ENCODE measurements at places on chromosomes 5 and 9.

DNA sequence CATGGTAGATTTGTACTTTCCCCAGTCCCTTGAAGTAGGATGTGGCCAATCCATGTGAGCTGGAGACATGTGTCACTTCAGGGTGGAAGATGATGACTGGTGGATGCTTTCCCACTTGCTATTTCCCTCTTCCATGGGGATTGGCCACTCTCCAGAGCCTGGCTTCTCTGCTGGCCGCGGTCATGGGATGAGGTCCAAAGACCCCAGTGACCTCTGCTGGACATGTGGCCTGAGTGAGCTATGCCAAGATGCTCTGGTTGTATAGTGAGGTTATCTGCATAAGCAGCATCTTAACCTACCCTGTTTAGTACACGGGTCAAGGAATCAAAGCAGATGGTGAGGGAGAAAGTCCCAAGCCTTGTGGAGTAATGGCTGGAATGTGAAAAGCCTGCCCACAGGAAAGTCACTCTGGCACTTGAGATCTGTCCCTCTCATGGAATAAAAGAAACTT, 47.1 kb downstream of the SH3PXD2B start:
- DNase-seq, result no peak

DNA sequence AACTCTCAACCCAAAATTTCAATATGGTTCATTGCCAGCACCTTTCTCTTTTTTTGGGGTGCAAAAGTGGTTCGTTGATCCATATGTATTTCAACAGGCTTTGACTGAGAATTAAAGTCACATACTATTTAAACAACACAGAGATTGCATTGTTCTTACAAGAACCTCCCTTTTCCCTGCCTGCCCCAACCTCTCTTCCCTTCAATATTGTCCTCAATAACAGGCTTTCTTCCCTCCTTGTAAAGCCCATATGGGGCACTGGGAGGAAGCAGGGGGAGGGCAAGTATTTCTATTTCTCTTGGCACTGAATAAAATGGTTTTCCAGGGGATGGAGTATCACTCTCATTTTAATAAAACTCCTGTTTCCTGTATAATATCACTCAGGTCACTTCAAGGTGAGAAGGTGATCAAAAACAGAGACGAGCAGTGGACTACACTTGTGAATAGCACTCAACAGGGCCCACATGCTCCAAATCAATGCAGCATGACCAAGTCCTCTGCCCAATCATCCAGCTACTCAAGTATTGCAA, 65.1 kb downstream of the EFNA5 start:
- no peak for DNase-seq

DNA sequence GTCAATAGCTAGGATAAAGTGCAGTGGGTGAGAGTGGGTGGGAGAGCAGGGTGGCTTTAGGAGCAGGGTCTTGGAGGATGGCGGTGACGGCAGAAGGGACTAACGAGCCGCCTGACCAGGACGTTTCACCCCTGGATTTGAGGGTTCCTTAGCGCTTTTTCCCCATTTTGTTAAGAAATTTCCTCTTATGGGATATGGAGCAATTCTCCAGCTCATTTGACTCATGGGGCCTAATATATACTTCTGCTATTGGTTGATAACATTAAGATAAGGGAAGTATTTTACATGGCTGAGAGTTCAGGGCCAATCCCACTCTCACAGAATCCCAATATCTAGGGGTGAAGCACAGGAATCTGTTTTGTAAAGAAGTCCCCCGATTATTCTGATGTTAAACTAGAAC, 17.6 kb downstream of the CD180 start:
- DNase-seq, result no peak

DNA sequence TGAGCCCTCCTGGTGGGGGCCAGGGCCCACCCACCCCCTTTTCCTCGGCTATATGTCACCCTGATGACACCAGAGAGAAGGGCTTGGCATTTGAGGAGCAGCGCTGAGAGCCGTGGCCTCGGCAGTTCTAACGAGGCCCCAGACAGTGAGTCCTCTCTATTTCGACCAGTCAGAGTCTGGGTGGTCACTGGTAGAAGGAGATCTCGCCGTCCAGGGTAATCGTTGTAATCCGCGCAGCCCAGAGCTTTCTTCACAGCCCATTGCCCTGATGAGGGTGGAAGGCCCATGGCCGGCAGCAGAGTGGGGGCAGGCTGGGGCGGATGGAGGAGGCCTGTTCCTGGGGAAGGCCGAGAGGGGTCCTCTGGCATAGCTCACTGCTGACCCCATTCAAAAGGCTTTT, 70.2 kb downstream of the PSMB7 start:
- DNase-seq, result no peak

DNA sequence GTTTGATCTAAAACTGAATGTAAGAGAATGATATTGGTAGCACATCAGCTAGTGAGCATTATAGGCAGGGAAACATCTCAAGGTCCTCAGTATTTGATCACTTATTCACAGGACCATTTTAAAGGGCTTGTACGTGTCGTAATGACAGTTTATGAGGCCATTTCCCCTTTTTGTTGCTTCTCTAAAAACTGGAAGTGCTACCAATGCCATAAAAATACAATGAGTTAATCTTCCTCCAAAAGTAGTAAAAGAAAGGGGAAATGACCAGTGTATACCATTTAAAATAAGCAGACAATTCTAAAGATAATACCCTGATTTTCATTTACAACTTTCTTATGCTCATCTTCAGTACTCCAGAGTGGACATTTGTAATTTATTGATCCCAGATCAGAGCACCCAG, 285.8 kb upstream of the PCSK5 start:
- no peak for DNase-seq

DNA sequence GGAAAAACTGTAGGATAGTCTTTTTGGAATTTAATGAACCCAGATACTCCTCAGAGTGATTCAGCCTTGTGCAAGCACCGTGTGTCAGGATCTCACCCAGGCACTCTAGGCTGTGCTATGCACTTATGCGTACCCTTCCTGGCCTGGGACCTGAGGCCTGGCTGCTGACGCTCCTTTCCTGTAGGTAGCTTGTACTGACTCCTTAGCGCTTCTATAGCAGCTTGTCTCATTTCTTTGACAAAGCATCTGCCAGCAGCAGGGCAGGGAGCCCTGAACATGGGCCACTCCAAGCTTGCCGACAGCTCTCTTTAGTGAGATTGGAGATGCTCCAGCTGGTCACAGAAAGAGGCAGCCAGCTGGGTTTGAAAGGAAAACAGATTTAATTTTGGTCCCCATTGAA, 147.3 kb downstream of the SGCD start:
- DNase-seq, result no peak

DNA sequence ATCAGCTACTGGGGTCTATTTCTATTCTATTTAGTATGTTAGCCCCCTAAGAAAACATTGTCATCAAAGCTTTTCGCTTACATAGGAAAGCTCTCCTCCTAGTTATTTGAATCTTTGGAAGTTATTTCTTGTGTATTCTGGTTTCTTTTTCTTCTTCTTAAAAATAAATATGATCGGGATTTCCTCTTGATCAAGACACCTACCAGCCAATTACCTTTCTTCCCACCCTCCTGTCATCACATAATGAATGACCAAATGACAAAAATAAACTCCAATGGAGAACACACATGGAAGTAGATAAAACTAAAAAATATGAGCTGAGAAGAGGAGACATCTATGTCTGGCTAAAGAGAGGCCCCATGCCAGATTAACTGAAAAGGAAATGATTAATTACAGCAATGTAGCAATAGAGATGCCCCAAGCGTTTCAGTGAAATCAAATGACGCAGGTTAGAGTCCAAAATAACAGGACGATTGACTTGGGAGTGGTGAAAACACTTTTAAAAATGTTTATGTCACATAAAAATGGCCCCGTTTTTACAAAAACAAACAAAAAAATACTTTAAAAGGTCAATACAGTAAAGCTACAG, 59.5 kb upstream of the PCSK1 start:
- DNase-seq, result no peak

DNA sequence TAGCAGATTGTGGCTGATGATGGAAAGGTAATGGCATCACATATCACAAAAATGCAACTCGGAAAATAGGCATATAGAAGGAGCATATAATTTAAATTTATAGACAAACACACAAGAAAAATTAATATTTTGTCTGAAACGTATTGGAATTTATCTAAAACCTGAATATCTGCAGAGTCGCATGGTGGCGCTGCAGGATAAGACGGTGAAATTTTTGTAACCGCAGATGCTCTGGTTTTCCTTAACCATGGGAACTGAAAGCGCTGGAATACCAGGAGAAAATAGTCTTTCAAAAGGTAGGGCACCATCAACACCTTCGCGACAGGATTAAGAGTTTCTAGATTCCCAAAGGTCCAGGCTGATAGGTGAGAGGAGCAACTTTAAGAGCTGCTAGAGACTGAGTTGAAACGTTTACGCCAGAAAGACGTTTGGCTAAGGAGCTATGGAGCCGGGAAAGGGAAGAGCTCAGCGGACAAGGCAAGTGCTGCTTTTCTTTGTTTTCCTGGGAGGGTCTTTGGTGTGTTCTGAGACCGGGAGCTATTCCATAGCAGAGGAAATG, 11.0 kb upstream of the PCDHB15 start:
- DNase-seq, result no peak

GRCh38 chr9:96769989-96770388, 7.9 kb downstream of the ZNF510 start:
- DNase-seq, result no peak

DNA sequence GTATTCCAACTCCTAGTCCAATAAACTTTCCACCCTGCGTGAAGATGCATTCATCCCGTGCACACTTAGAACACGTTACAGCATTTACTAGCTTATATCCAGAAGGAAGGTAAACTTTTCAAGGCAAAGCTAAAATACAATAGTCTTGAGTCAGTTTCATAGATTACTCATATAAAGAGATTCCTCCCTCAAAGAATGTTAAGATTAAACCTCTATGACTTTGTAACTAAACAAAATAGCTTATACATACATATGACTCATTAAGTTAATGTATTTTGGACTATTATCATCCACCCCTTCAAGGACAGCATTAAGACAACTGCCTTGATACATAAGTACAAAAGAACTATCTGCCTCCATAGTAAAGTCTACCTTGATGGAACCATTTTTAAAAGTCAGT, 36.1 kb downstream of the TLE1 start:
- DNase-seq, result no peak

DNA sequence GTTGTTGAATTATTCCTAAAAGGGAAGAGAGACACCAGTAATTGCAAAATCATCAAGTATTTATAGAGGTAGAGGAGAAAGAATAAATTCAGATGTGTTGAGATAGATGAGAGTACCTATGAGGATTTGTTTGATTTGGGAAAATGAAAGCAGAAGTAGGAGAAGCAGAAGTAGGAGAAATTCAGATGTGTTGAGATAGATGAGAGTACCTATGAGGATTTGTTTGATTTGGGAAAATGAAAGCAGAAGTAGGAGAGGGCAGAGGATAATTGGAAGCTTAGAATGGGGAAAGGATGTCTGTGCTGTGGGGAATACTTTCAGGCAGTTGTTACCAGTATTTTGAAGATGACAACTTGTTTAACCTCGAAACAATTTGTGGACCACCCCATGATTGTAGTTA, 35.1 kb upstream of the ZCCHC7 start:
- no peak for DNase-seq

DNA sequence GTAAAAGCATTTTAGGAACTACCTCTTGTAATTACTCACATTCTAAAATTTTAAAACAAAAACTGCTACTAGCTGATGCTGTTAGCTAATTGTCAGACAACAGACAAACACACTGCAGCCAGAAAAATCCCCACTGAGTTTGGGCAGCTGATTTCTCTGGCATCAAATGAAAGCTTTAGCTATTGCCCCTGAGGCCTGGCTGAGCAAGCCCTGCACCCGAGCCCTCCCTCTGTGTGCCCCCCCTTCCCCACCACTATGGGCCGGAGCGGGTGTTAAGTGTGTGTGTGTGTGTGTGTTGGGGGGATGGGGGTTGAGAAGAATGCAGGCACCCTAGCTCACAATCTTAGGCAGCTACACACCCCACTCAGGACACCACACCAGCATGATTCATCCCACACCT, 2.4 kb downstream of the NEUROG1 start:
- DNase-seq, result no peak

DNA sequence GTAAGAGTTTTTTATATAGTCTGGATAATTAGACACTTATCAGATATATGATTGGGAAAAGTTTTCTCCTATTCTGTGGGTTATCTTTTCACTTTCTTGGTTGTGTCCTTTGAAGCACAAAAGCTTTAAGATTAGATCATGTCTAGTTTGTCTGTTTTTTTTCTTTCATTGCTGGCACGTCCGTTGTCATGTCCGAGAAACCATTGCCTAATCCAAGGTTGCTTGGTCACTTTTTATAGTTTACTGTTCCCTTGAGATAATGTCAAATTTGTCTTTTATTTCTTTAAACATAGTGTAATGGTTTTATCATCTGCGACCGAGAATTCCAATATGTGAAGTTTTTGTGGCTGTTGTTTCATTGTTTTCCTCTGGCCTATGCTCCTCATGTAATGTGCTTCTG, 28.8 kb downstream of the GARNL3 start:
- no peak for DNase-seq

- no peak for DNase-seq
Observed at GRCh38 chr5:4857761-4858160, 282.4 kb upstream of the ADAMTS16 start.

DNA sequence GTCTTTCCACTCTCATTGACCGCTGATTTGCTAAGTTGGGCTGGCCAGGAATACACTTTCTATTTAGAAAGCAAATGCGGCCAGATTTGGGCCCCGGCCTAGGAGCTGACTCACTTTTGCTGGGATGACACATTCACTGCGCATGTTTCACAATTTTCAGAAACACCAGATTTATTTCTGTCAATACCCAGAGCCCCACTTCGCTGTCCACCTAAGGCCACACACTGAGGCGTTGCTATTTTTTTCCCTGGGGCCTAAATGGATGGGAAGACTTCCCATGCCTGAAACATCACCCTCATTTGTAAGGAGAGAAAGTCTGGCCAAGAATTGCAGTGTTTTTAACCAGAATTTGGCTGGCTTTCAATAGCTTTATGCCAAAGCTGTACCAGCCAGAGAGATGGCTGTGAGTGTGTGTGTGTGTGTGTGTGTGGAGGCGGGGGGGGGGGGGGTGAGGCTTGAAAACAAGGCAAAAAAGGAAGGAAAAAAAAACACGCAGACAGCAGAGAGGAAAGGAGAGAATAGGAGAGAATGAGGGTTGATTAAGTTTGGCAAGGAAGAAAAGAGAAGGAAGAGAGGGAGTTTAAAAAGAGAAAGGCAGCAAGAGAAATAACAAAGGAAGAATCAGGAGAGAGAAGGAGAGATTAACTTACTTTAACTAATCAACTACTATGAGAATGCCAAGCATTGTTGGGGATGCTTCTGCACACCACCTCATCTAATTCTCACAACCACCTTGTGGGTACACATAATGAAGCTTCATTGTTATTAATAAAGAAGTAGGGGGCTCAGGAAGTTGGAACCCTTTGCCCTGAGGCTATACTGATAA, 261.4 kb upstream of the KLF4 start:
- no peak for DNase-seq

DNA sequence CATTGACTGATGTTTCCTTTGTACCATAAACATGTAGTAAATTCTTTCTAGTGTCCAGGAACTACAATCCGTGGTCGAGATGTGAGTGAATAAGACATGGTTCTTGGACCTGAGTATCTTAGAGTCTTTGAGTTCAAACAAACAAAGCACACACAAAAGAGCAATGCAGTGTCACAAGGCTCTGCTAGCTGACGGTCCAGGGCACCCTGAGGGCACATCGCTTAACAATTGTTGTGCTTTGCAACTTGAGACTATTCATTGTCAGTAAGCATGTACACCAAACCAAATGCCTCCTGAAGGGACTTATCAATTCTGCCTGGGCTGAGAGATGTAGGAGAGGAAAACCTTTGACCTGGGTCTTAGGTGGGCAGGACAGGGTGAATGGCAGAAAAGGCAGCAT, 84.8 kb downstream of the CAMK4 start:
- no peak for DNase-seq
